ENCODE measurements at places on chromosomes 1 and 21.

- no peak for DNase-seq
Measured at GRCh38 chr1:158163000-158163947, 17.4 kb upstream of the CD1D start.

DNA sequence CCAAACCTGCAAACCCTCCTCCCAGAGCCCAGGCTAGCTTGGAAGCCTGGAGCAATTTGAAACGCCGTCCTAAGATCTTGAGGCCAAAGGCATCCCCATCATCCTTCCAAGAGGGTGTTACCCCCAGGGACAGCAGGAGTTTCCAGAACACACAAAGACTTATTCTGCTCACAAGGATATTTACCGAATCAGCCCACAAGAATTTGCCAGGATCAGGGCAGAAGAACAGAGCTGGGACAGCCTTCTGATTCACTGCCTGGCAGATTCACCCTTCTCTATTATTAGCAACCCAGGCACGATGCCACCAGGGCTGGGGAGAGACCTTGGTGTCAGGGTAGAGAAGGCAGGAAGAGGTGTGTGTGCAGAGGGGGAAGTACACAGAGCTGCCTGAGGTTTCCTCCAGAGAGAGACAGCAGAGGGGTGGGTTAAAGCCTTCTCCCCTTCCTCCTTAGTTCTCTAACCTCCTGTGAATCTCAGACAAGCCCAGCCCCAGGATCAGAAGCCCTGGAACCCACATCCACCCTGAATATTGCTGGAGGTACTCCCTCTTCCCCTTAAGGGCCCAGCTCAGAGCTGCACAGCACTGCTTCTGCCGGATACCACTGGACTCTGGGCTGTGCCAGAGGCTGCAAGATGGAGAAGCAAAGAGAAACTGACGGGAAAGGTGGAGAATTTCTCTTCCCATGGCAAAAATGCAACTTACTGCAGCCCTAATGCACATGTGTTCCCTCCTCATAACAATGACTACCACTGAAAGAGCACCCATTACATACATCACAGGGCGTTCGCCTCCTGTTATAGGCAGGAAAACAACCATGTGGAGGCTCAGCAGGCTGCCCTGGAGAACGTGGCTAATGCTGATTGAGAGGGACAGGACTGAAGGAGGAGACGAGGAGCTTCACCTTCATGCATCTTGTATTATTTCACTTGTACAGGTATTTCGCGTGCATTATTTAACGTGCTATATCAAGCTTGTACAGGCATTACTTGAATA lies 61.8 kb downstream of the ITPKB start:
- peak; percentile 60 for DNase-seq

- no peak for DNase-seq
Measured at GRCh38 chr1:94993931-94994645, 67.2 kb upstream of the CNN3 start.

DNA sequence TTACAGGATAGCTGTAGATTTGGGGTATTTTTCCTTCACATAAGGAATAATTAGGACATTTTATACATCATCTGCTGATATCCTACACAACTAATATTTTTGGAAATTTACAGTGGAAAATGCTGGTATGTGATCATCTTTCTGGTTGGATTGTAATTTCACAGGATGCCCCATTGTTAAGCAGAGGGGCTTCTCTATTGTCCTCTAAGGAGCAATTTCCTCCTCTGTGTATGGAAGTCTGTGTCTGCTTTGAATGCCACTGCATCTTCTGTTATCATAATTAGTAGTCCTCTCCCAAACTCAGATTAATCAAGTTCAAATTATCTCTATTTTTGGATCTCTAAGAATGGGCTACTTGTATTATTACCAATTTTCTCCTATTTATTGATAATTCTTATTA lies 988.1 kb upstream of the B3GALT2 start:
- DNase-seq: no peak

All from HCEC 1CT (cell line).